Stimulated activated CD4-positive, alpha-beta T cell treated with anti-CD3 and anti-CD28 coated beads, Interleukin-12 subunit alpha, Interleukin-12 subunit beta, amount 100 ng/mL, for 24 hours (primary cell): ENCODE measurements at places on chromosomes 3 and 15.

DNA sequence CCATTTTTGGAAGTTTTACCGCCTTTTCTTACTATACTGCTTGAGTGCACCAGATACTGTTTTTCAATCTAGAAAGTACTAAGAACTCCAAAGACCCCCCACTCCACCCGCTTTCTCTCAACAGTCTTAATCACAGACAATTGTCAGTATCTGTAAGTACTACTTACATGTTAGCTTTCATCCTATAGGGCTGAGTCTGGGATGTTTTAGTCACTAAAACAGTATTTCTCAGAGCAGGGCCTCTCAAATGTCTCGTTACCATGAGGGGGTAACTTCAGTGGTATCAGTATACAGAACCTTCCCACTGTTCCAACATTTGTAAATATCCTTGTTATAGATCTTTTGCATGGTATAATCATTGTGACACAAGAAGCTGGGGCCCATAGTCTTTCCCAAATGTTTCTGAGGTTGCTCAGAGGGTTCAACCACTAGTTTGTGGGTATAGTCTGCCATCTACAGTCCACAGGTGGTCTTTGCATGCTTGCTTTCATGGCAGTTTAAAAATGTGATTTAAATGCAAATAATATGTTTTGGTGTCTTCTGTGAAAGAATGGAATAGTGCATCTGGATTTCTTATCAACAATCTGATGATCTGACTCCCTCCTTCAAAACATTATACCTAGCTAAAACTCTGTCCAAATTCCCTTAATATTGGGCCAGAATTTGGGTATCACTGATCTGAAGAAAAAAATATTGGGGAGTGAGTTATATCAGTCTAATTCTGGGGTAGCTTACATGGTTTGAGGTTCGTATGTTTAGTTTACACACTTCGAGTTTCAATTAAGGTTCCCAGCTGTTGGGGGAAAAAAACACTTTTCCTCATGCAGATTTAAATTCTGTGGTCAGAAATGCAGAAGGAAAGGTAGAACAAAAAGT is 18.0 kb upstream of the DNAJC13 start:
- no peak for DNase-seq

DNA sequence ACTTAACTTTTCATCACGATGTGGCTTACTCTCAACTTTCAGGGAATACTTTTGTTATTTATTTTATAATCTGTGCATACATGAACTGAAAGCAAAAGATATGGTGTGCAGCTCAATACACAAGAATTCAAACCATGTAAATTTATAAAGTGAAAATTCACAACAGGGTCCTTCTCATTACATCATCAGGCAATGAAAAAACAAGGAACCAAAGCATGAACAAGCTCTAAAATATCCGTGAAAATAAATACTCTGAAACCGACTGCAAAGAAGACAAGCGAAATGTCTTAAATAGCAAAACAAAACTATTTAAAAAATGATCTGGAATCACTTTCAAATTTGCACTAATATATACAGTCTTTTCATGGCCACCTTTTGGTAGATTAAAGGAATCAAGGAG is 28.9 kb downstream of the GNB5 start:
- no peak for DNase-seq

DNA sequence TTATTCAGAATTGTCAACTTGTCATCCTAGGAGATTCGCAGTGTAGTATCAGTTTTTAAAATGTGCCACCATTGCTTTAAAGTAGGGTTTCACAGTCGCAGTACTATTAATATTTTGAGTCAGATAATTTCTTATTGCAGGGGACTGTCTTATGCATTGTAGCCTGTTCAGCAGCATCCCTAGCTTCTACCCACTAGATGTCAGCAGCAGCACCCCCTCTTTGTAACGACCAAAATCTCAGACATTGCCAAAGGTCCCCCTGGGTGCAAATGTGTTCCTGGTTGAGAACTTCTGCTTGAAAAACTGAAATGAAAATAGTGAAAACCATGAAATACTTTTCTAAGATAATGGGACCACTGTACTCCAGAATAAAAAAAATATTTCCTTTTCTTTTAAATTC is 474.8 kb downstream of the CNTN3 start:
- DNase-seq = no peak

DNA sequence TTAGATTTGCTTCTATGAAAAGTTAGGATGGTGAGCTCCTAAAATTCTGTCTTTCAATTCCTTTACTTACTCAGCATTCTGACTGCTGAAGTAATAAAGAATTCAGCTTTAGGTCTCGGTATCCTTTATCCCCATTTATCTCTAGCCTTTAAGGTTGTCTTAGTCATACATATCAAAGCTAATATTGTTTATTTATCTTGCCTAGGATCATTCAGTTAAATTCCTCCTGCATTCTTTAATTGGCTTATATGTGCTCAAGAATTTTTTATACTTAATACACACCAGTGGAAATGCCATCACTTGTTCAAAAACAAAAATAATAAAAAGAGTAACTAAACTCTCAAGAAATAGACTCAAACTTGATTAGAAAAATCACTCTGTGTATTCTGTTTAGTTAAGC is 507.0 kb downstream of the ZPLD1 start:
- DNase-seq = no peak
